Left lung (tissue), 14 donors: ENCODE measurements at places on chromosomes 12 and 14.
A peak's percentile ranks its signal among the peaks of the same experiment; 100 is the strongest.

- DNase-seq: no peak
Observed at GRCh38 chr12:127300753-127301152, 966.2 kb upstream of the TMEM132C start.

DNA sequence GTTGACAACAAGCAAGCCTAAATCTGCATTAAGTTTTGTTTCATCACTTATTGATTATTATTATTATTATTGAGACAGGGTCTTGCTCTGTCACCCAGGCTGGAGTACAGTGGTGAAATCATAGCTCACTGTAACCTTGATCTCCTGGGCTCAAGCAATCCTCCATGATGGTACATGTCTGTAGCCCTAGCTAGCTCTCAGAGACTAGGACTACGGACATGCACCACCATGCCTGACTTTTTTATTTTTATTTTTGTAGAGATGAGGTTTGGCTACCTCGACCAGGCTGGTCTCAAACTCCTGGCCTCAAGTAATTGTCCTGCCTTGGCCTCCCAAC is 35.7 kb upstream of the STK38L start:
- no peak for DNase-seq

GRCh38 chr12:24482882-24483604 is 465.9 kb downstream of the BCAT1 start:
- DNase-seq: no peak

GRCh38 chr12:66678338-66679275 is at the start of gene GRIP1:
Gene GRIP1 (minus strand): TSS chr12:66679076. CDS start chr12:66678904, 172 bp downstream.
- DNase-seq: no peak

GRCh38 chr14:32382704-32383103 is 53.6 kb downstream of the AKAP6 start:
- DNase-seq: no peak

DNA sequence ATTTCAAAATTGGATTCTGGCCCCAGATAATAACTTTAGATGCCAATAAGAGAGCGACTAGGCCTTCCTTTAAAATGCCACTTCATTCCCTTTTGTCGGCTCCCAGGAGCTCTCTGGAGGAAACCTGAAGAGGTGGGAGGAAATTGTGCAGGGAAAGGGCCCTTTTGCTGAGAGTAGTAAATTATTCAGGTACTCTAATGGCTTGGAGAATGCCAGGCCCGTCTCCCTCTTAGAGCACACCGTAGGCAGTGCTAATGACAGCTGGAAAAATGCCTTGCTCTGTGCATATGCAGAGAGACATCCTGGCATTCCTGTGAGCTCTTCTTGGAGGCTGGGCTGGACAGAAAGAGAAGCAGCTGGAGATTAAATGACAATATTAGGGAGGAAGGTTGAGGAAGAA is 115.0 kb upstream of the RPH3A start:
- DNase-seq: no peak

GRCh38 chr12:124390442-124391097 is 95.7 kb downstream of the RFLNA start:
- DNase-seq: peak; percentile 94

DNA sequence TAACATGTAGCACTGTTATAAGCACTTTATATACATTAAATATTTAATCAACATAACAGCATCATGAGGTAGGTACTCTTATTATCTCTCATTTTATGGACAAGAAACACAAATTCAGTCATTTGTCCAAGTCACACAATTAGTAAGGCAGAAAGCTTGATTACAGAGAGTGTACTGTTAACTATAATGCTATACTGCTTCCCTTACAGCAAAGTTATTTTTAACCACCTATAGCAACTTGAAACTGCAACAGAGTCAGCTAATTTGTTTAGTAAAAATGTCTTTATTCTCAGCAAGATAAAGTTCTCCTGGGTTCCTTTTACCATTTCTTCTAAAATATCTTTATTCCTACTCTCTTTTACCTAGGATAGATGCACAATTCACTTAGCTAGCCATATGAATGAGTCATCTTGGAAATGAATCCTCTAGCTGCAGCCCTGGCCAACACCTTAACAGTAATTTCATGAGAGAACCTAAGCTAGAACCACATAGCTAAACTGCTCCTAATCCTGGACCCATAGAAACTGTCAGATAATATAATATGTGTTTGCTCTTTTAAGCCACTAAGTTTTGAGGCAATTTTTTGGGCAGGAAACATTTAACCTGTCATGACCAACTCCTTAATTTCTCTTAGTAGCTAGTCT is 90.2 kb upstream of the HECTD1 start:
- no peak for DNase-seq

GRCh38 chr12:111349101-111349747 is 19.7 kb downstream of the PHETA1 start:
- no peak for DNase-seq

DNA sequence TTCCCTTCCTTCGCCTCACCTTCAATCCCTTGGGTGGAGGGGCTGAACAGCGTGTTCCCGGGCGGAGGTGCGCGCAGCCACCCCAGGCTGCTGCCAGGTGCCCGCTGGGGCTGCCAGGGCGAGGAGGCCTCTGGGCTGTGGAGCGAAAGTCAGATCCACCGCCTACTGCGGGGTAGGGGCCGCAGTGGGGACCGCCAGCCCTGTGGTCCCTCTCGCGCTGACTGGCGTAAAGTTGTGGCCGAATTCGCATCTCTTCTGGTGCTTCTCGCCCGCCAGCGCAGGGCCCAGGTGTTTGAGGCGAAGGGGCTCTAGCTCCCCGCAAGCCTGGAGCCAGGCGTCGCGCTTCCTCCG is 6.9 kb upstream of the HOXC4 start:
- DNase-seq: peak; percentile 71

- no peak for DNase-seq
Observed at GRCh38 chr14:104865081-104865630, at the start of gene CEP170B. Gene CEP170B (plus strand): TSS chr14:104865268. CDS start chr14:104868451, 3,183 bp downstream.

DNA sequence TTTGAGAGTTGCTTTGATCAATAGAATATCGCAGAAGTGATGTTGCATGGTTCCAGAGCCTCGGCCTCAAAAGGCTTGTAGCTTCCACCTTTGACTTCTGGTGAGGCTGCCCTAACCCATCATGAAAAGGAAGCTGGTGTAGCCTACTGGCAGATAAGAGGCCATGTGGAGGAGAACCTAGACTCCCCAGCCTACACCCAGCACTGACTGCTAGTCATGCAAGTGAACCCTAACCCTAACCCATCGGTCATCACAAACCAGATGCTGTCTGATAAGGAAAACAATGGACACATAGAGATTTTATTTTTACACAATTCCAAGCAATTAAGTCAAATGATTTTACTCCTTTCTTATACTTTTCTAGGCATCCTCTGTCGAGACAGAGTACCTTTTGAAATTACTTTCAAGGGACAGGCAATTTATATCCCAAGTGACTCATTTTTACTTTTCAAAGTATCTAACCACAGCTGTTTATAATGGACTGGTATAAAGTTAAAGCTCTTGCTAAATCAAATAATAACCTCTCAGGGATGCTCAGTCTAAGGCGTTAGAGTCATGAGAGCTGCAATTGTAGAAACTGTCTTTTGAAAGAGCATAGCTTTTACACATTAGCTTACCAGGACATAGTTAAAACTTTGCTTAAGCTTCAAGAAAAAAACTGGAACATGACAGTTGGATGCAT is 17.6 kb downstream of the PTPRB start:
- DNase-seq: no peak

DNA sequence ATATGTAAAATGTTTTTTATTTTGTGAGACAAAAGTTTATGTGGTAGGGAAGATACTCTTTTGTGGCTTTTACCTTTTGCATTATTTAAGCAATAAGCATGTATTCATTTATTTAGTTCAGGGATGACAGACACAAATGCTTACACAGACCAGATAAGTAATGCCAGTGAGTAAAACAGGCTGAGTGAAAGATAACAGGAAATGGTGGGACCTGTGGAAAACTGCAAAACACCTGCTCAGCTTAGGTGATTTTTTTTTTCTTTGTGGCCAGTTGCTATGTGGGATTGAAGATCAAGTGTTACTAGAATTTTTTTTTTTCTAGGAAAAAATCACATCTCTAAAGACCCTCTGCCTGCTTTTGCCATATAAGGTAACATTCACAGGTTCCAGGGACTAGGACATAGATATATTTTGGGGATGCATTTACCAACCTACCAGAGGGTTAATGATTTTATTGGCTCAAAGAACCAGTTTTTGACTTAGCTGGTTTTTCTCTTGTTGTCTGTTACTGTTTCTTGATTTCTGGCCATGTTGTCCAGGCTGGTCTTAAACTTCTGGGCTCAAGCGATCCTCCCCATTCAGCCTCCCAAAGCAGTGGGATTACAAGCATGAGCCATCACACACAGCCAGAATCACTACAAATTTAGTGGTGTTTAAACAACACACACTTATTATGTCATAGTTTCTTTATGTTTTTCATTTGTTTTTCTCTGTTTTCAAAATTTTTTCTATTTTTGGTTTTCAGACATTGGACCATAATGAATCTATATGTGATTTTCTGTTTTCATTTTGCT is 9.8 kb downstream of the PSMA6 start:
- DNase-seq: no peak

DNA sequence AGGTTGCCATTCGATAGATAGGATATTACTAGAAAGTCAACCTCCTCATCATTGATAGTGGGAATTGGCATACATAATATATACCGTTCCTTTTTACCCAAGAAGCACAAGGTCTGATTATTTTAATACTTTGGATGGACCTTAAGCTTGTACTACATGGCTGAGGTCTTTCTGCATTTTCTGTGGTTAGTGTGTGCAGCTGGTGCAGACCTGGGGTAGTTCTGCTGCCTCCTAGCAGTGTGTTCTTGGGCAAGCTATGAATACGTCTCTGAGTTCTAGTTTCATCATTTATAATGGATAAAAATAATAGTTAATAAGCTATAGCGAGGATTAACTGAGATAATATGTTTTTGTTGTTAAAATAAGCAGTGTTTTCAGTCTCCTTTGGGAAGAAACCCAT is 2.2 kb downstream of the ZDHHC17 start:
- no peak for DNase-seq

DNA sequence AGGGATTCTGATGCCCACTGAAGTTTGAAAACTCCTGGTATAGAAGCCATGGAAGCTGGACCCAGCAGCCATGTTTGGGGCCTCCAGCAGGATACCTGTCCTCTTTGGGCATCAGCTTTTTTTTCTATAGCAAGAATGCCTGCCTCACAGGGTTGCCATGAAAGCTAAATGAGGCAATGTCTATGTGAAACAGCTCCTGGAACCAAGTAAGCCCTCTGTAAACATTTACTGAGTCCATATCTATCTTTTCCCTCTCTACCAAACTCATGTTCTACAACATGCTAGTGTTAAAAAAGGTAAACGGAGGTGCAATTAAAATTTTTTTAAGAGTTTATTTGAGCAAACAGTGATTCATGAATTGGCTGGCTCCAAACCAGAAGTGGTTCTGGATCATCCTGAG is 28.6 kb downstream of the FLVCR2 start:
- no peak for DNase-seq

DNA sequence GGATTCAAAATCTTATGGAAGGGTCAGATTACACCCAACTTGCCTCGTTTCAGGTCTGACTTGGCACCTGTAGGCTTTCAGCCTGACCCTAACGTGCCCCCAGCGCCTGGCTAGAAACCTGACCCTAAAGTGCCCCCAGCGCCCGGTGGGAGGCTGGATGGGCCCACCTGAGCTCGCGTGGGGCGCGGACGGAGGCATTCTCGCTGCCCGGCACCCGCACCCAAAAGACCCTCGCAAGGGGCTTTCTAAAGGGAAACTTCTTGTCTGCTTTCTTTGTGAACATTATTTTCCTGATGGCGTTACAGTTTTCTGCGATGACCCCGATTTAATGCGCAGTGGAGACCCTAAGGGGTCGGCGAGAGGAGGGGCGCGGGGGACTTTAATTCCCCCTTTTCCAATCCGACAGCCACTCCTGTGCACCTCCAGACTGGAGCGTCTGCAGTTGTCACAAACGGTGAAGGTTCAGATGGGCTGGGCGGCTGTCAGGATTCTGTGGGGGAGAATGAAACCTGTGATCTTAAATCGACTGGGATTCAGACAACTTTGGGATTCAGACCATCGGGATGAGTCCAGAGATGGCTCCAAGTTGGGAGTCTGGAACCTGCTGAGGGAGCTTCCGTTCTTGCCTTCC is 751 bp upstream of the HRK start:
- no peak for DNase-seq

GRCh38 chr12:16359512-16360491 is 12.4 kb downstream of the MGST1 start:
- DNase-seq: peak; percentile 86

DNA sequence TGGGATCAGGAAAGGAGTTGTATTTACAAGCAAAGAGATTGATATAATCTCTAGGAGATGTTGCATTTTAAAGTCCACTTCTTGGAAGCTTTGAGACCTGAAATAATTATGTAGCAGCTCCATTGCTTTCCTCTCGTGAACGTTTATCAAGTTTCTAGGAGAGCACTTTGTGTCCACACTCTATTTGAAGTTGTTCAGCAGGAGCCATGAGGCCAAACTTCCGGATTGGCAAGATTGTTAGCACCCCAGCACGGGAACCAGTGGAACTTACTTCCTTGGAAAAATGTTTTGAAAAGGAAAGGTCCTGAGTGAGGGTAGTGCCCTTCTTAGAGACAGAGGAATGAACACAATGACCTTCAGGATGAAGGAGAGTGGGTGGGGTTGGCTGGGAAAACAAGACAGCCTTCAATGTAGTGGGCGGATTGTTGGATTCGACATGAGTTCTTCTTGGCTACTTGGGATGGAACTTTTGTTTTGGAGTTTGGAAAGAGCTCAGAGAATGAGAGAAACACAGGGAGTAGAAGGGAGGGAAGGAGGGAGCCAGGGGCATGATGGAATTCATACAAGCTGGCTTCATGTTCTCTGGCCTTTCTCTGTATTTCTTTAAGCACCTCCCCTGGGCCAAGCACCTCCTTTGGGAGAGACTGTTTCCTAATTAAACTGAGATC is 23.8 kb upstream of the CISTR start:
- DNase-seq: no peak
